Omental fat pad (tissue), 4 donors: ENCODE measurements at places on chromosomes 16 and 17. TPM values are rescaled to one million over a fixed set of nuclear protein-coding genes. Genes with fewer than 3 reads are reported as not detected.

DNA sequence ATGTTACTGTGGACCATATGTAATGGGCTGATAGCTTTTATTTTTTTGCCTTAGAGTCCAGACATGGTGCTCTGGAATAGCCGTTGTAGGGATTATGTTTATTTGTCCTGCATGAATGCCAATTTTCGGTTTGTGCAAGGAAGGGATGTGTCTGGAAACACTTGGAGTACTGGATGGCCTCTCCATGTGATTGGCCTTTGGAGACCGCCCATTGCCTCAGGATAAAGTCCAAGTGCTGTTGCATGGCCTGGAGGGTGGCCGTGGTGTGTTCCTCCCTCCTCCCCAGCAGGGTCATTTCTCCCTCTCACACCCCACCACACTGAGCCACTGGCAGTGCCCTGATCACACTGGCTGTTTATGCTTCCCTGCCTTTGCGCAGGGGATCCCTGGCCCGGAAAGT, 93.9 kb downstream of the MSI2 start:
- no peak for DNase-seq

DNA sequence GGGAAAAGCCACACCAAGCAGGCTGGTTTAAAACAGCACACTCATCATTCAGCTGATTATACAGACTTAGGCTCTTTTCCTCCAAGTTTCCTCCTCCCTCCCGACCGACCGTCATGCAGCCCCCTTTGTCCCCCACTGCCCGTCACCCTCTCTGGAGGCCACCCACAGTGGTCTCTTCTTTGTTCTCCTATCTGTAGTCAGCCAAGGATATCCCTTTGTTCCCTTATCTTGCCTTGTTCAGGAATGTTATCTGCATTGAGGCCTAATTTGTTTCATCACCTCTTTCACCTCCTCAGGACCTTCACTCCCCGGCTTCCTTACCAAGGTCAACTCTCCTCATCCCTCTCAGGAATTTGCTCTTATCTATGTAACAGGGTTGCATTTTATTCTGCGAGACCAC, 186.4 kb upstream of the CDH13 start:
- no peak for DNase-seq

DNA sequence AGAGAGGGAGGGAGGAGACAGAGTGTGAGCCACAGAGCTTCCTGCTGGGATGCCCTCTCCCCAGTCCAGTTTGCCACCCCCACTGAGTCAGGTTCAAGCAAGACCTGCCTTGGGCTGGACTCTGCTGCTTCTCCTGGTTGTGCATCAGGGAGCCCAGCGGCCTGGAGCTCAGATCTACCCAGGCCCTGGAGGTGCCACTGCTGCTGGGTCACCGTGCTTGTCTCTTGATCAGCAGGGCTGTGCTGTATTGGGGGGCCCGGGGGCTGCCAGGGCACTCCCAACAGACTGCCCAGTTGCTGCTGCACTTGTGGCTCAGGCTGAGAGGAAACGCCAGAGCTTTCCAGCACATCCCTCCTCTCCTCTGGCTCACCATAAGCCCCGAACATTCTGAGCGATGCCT, 8.9 kb downstream of the TLE7 start:
- DNase-seq: no peak

DNA sequence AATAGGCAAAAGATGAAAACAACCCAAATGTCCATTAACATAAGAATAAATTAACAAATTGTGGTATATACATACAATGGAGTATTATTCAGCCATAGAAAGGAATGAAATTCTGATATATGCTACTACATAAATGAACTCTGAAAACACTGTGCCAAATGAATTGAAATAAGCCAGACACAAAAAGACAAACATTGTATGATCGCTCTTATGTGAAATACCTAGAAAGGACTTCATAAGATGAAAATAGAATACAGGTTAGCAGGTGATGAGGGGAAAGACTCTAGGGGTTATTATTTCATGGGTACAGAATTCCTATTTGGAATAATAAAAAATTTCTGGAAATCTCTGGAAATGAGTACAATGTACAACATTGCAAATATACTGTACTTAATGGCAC, 80.2 kb downstream of the BRIP1 start:
- no peak for DNase-seq

DNA sequence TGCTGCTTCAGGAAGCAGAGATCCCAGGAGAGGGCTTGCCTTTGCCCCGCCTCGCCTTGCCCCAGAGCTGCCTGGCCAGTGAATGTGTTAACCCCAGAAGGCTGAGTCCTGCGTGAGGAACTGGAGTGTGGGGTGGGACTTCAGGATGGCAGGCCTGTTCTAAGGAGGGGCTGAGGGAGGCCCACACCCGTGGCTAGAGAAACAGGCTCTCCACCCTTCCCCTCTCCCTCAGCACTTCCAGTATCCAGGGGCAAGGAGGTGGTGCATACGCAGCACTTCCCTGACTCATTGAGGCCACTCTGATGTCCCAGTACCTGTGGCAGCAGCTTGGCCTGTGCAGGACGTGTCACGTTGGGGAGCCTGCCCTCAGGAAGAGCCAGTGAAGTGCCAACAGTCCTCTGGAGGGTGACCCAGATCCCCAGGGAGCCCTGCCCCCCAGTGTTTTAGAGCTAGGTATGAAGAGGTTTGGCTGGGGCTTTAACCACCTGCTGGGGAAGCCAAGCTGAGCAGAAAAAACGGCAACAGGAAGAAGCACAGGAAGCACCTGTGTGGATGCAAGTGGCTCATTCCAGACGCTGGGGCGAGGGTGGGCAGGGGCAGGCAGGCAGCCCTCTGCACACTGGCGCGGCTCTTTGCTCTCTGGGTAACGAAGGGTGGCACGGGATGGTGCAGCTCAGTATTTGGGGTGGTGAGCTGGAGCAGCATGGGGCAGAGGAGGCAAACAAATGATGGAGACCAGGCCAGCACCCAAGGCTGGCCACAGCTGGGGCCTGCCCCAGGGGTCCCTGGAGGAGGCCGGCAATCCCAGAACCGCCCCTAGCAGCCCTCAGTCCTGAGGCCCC, 14.7 kb upstream of the CTCF start:
- DNase-seq: no peak

DNA sequence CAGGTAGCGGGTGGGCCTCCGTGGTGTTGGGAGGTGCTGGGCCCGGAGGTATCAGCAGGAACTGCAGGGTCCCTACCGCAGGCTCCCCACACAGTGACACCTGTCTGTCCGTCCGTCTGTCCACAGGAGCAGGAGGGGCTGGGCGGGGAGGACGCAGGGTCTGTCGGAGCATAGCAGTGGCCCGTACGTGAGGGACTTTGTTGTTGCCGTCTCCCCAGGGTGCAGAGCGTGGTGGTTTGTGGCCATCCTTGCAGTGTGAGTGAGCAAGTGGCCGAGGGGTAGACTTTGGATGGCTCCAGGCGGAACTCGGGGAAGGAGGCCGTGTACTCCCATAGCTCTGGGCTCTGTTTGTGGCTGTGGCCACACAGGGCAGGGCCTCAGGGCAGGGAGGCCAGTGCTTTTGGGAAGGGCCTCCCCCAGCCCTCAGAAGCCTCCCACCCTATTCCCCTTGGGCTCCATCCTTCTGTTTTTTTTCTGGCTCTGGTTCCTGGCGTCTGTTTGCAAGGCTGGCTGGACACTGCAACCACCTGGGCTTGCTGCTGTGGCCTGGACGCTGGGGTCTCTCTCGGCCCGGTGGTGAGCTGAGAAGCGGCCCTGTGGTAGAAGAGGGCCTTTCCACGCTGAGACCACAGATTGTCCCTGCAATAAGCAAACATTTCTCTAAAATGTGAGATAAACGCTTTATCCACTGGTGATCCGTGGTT, 41.0 kb upstream of the ZNF750 start:
- DNase-seq: no peak

GRCh38 chr17:48479014-48479402, 49.0 kb upstream of the SKAP1 start:
- DNase-seq: no peak

GRCh38 chr16:554297-554621, 5.9 kb upstream of the PRR35 start:
- no peak for DNase-seq

- DNase-seq: no peak
These were observed 265.4 kb upstream of the MAF start for GRCh38 chr16:79865918-79866317.

- DNase-seq: no peak
These were observed 11.4 kb upstream of the C1QL1 start for GRCh38 chr17:44979426-44979995.

GRCh38 chr17:73634629-73635028, 9.6 kb downstream of the SDK2 start:
- DNase-seq: no peak

- DNase-seq: no peak
These were observed 43.9 kb upstream of the ICAM2 start for GRCh38 chr17:64064331-64064730.

- DNase-seq: no peak
These were observed 45.8 kb upstream of the ARHGAP17 start for GRCh38 chr16:25060920-25061319.

- no peak for DNase-seq
These were observed 44.4 kb upstream of the MED13 start for GRCh38 chr17:62109378-62109902.

The KRT40 gene
- total RNA-seq: not detected

The CDK3 gene
- 5.3 TPM for total RNA-seq

The AMFR gene
- total RNA-seq: 190 TPM

The ZP2 gene
- not detected for total RNA-seq

The TOM1L1 gene
- total RNA-seq: 30.3 TPM

The SLC12A3 gene
- total RNA-seq: not detected

The CACNA1H gene
- 13.6 TPM for total RNA-seq

The CDH5 gene
- total RNA-seq: 31.8 TPM

The CCL4L2 gene
- total RNA-seq: 3.2 TPM

The OR1F1 gene
- not detected for total RNA-seq

The PLCG2 gene
- total RNA-seq: 8.3 TPM

The COTL1 gene
- 95.1 TPM for total RNA-seq

The KRT31 gene
- total RNA-seq: not detected

The SLFN12 gene
- total RNA-seq: 12.8 TPM
